CD8-positive, alpha-beta memory T cell (primary cell): ENCODE measurements at places on chromosomes 11 and 22. TPM values are rescaled to one million over a fixed set of nuclear protein-coding genes. Genes with fewer than 3 reads are reported as not detected.

GAL3ST1 gene
- 0.13 TPM for total RNA-seq

DNA sequence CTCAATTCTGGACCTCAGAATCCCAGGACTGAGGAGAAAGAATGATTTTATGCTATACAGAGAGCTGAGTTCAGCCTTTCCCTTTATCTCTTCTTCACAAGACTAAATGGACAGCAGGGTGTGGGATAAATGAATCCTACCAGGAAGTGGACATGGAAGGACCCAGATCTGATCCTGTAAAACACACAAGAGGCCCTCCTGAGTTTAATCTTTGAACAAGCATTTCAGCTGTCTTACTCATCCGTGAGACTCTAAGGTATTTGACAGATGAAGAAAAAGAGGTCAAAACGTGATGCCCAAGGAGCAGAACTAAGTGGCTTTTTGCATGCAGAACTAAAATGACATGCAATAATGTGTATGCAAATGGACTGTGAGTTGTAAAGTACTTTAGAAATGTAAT lies 511.3 kb downstream of the DLG2 start:
- no peak overlapping the region for H3K4me3 ChIP-seq
- H3K27me3 ChIP-seq = no peaks in the 10 kb centered on the region
- no peaks in the 10 kb centered on the region for H3K36me3 ChIP-seq
- H3K27ac ChIP-seq = no peak overlapping the region
- no peaks in the 10 kb centered on the region for H3K4me1 ChIP-seq

GRCh38 chr11:129880311-129880710 lies 15.1 kb downstream of the NFRKB start:
- no peak overlapping the region for H3K4me3 ChIP-seq
- DNase-seq = no peak
- no peaks in the 10 kb centered on the region for H3K4me1 ChIP-seq
- H3K36me3 ChIP-seq = peaks cover 72% of the 10 kb centered on the region
- no peak overlapping the region for H3K27ac ChIP-seq

DNA sequence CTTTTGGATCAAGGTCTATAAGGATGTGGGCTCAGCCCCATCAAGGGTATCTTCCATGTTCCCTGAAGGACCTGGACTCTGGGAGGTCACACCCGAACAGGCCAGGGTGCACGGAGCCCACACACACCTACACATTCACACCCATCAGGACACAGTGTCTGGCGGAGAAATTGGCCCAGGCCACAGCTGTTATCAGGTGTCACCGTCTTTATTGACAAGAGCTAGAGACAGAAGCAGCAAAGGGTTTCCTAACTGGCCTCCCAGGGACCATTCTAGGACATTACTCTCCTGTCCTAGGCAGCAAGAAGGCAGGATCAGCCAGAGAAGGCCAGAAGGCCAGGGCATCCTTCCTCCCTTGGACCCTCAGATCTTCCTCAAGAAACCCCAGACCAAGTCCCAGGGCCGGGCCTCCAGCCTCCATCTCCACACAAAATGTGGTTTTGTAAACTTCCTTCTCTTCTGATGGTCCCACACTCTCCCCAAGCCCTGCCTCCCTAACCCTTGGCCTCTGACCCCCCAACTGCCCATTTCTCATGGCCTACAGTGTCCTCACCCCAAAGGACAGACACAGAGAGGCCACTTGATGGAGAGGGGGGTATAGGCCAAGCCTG lies 8.1 kb downstream of the SSTR3 start:
- H3K4me1 ChIP-seq = peaks cover 28% of the 10 kb centered on the region
- H3K27ac ChIP-seq = no peak overlapping the region
- no peaks in the 10 kb centered on the region for H3K27me3 ChIP-seq
- no peak overlapping the region for H3K4me3 ChIP-seq
- no peak for DNase-seq
